ENCODE measurements at places on chromosomes 4 and X.

DNA sequence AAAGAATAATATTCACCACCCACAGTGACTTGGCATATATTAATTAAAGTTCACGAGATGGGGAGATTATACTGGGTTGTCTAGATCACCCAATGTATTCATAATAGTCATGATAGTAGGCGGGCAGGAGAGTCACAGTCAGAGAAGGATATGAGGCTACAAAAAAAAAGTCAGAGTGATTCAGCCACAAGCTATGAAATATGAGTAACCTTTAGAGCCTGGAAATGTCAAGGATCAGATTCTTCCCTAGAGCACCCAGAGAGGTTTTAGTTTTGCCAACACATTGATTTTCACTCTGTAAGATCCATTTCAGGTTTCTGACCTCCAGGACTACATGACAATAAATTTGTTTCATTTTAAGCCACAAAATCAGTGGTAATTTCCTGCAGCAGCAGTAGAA is 501.9 kb downstream of the GABRG1 start:
- DNase-seq, result no peak

- no peak for DNase-seq
Observed at GRCh38 chr4:68476191-68476590, 28.9 kb downstream of the TMPRSS11E start.

DNA sequence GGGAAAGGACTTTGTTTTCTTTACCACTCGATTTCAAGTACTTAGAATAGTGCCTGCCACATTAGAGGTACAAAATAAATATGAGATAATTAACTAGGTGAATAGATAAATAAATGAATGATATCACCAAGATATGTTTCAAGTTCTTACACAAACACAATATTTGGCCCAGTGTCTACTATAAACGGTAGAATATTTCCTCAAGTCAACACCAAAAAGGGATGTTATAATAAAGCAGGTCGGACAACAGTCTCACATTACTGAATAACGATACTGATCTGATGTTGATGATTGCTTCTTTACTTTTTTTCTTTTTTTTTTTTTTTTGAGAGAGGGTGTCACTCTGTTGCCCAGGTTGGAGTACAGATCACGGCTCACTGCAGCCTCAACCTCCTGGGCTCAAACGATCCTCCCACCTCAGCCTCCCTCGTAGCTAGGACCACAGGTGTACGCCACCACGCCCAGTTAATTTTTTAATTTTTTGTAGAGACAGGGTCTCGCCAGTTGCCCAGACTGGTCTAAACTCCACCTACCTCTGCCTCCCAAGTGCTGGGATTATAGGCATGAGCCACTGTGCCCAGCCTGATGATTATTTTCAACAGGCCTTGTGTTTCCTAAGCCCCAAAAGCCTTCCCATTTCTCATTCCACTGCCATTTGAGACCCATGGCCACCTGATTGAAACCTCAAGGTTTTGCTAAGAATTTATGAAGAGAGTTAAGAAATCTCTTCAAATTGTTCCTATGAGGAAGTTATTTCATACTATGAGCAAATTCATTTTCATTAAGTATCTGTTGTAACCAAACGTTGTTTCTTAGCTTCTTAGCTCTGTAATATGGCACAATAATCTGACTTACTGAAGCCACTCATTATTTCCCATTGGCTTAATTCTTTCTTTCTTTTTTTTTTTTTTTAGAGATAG is 2.3 kb downstream of the MANBA start:
- DNase-seq, result no peak

DNA sequence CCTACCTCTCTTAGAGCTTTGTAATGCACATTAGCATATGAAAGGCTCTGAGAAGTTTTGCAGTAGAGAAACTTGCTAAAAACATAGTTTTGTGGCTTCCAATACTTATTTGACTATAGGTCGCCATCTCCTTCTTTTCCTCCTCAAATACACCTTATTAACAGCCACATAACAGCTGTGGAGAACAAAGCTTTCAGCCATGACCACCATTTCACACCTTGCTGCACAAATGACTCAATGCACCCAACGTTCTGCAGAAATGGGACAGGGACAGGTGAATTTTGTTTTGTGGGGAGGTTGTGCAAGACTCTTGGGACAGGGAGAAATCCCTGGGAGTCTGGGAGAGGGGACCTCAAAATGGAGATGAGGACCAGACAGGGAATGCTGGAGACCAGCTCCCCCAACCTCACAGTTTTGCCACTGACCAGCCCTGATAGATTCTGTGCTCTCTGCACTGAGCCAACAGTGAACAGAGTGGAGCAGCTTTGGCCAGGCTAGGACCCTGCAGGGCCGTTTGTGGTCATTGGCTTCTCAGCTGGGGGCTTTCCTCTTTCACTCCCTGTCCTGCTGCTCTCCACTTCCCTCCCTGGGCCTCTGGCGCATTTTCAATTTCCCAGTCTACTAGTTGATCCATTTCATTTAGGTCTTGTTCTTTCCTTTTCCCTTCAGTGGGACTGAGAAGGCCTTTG is 16.6 kb downstream of the FRMPD3 start:
- DNase-seq, result no peak

DNA sequence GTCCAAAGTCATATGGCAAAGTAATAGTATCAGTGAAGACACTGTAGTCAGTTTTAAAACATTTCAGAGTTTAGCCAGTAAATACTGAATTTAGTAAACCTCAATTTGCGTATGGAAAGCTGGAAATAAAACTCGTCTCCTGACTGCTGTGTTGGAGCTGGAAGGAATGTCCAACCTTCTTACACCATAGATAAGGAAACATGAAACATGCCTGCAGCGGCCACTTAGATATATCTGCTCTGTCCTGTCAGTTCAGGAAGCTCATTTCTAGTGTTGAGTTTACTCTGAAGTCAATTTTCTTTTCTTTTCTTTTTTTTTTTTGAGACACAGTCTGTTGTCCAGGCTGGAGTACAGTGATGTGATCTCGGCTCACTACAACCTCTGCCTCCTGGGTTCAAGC is 21.2 kb downstream of the ARHGAP10 start:
- DNase-seq, result no peak

GRCh38 chr4:180377741-180378140 is 1865.5 kb upstream of the TENM3 start:
- no peak for DNase-seq

Data from CD4-positive, alpha-beta T cell (primary cell).